Gastrocnemius medialis (tissue), 4 donors: ENCODE measurements at places on chromosomes 16 and 17. TPM values are rescaled to one million over a fixed set of nuclear protein-coding genes. Genes with fewer than 3 reads are reported as not detected.

Gene SPNS3
- total RNA-seq = not detected

Gene CEP112
- 6.6 TPM for total RNA-seq

Gene KCNJ18
- total RNA-seq = not detected

Gene ABCA6
- total RNA-seq = 15.7 TPM

Gene MYOCD
- total RNA-seq = 2.7 TPM

Gene WDR45B
- total RNA-seq = 33.1 TPM

Gene GPRC5C
- 138 TPM for total RNA-seq

Gene PLXDC1
- 0.49 TPM for total RNA-seq

Gene GCGR
- not detected for total RNA-seq

Gene XYLT1
- 0.87 TPM for total RNA-seq

Gene CASKIN1
- 0.07 TPM for total RNA-seq

Gene MPHOSPH6
- 7.6 TPM for total RNA-seq

Gene ABR
- 9.7 TPM for total RNA-seq

Gene ATP2A1
- total RNA-seq = 380 TPM

Gene ACSM5
- total RNA-seq = 4.2 TPM

Gene CISD3
- 15.5 TPM for total RNA-seq

Gene ECI1
- 74.0 TPM for total RNA-seq

Gene AANAT
- total RNA-seq = not detected

Gene RAI1
- 5.1 TPM for total RNA-seq

Gene KAT7
- total RNA-seq = 32.6 TPM

Gene NHLRC4
- total RNA-seq = 0.42 TPM

Gene BTBD17
- total RNA-seq = not detected

Gene KRTAP4-4
- total RNA-seq = not detected

Gene PKD1
- total RNA-seq = 168 TPM

Gene CLEC18A
- not detected for total RNA-seq

Gene HOXB7
- 0.70 TPM for total RNA-seq

Gene VPS25
- total RNA-seq = 53.8 TPM

Gene TBC1D28
- total RNA-seq = not detected

Gene MED13
- total RNA-seq = 66.6 TPM

Gene DRC3
- 0.25 TPM for total RNA-seq

Gene KRTAP4-3
- not detected for total RNA-seq

Gene BIRC5
- total RNA-seq = not detected

Gene SLC22A31
- total RNA-seq = not detected

Gene NXPH3
- total RNA-seq = 1.7 TPM

Gene MMP28
- total RNA-seq = 3.1 TPM
